NB4 (cell line): ENCODE measurements at places on chromosomes 13 and 19.
A peak's percentile ranks its signal among the peaks of the same experiment; 100 is the strongest.

GRCh38 chr19:40159744-40160143 is 31.5 kb upstream of the MAP3K10 start:
- DNase-seq = no peak

DNA sequence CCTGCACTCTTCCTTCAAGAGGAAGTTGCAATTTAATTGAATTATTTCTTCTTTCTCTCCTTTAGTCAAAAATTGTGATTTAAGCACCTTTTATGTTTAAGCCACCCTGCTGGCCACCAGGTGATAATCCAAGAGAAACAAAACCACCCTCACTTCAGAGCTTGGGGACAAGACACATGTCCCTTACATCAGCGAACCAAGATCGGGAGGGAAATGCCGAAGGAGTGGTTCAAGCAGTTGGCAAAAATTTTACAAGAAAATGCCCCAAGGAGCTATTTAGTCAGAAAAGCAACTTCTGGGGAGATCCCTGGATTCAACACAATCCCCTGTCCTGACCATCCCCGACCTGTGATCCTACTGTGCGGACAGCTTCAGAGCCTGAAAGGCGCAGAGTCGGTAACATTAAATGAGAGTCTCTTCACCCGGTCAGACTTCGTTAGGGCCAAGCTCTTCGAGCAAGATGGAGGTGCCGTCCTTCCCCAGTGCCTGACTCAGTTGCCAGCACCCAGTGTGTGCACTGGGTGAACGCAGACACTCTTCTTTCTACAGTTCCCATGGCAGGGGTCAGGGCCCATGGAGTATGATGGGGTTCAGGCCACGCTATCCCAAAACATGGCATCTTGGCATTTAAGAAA is 78.6 kb upstream of the TM9SF2 start:
- DNase-seq = no peak

DNA sequence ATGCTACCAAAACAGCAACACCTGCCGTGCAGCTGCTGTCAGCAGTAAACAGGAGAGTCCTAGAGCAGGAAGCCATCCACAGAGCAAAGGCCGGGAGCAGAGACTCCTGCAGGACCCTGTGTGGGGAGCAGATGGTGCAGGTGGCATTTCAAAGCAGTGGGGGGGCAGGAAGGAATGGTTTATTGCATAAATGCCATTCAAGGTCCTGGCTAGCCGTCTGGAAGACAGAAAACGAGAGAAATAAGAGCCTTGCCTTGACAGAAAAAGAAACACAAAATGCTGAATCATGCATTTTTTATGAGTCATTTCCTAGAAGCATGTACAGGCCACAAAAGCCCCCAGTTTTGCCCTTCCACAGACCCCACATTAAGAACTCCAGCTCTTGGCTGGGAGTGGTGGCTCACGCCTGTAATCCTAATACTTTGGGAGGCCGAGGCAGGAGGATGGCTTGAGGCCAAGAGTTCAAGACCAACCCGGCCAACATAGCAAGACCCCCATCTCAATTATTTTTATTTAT is 5.4 kb downstream of the RSPH6A start:
- DNase-seq = peak; percentile 93

DNA sequence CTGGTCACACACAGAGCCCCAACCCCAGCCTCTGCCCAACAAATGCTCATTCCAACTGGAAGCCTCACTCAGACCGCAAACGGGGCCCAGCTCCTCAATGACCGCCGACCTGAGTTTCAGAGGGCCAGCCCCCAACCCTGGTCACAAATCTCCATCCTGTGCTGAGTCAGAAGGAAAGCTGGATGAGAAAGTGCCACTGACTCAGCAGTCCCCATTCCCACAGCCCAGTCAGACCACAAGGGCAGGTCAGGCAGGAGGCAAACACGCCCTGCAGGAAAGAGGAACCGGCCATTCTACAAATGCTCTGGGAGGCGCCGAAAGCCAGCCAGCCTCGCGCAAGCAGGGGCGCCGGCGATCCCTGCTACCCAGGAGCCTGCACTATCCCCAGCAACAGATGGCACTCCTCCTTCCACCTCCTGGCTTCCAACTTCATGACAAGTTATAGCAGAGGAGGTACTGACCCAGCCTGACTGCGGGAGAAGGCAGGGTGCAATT is 14.1 kb upstream of the PRKD2 start:
- peak; percentile 100 for DNase-seq

GRCh38 chr19:48271531-48272151 is 1.8 kb downstream of the ZNF114 start:
- DNase-seq = peak; percentile 99

DNA sequence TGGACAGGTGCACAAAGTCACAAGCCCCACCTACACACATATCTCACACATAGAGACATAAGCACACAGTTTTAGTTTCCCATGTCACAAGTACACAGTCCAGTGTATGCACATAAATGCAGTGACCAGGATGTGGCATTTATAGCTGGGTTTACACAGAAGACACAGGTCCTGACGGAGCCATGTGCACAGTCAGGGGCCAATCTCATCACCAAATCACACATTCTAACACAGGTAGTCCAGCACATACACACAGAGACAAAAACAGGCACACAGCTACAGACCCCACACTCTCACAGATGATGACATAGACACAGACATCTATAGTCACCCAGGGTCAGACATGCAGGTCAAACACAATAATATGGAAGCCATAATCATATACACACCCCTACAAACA is 2.1 kb downstream of the NUMBL start:
- DNase-seq = no peak

- no peak for DNase-seq
Measured at GRCh38 chr13:90500569-90500968, 846.9 kb upstream of the MIR17HG start.

- no peak for DNase-seq
Measured at GRCh38 chr19:46967578-46968032, 52.0 kb upstream of the NPAS1 start.

DNA sequence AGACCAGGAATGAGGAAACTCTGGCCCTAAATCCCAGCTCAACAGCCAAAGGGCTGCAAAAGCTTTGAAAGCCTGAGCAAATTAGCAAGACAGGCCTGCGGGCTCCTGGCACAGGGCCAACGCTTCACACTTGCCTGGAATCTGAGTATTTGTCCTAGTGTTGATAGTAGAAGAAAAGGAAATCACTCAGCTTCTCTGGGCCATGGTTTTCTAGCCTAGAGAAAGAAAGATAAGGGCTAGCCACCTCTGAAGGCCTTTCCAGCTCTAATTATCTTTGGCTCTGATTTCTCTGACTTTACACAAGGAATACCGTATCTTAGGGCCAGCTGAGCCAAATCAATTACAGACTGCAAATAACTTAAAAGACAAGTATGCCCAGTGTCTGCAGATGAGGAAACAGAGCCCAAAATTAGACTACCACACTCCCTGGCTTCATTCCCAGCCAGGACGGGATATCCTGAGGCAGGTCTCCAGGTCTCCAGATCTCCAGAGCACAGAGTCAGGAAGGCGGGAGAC is 69.6 kb downstream of the STK24 start:
- DNase-seq = no peak

DNA sequence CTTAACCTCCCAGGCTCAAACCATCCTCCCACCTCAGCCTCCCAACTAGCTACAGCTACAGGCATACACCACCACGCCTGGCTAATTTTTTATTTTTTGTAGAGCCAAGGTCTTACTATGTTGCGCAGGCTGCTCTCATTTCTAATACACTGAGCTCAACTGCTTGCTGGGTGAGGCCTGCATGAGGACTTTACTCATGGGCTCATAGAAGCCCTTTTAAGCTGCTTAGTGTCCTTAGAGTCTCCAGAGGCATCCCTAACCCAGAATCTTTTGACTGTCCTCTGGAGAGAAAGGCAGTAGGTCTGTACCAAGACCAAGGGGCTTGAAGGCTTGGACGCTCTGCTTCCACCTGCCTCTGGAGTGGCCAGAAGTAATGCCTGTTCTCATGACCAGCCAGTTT is 141.6 kb downstream of the TM9SF2 start:
- DNase-seq = no peak

DNA sequence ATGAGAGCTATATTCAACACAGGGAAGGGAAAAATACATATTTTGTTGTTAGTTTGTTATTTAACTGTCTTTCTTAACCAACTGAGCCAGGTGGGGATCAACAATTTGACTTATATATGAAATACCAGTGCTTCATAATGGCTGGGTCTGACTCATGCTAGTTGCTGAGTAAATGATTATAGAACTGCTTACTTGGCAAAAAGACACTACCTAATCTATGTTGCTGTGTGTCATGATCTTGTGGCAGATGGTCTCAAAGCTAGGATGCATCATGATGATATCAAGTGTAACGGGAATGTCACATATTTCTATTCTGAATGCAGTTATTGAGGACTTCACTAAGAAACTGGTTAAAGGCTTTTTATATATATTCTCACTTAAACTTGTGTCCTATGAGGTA is 727.4 kb upstream of the SLITRK1 start:
- no peak for DNase-seq

DNA sequence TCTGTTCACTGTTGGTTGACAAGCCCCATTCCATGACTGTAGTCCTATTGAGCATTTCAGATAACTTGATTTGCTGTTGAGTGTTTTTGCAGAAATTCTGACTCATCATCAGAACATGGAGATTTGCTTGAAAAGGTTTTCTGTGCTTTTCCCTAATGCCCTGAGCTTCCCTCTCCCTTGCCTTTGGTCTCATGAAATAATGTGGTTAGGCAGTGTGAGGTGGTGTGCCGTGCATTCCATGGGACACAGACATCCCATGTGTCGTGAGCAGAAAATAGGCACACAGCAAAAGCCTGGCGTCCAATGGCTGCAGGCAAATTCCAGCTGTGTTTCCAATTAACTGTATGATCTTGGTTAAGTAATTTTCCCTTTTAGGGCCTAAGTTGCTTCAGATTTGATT is 197.4 kb downstream of the DLEU7 start:
- DNase-seq = no peak

DNA sequence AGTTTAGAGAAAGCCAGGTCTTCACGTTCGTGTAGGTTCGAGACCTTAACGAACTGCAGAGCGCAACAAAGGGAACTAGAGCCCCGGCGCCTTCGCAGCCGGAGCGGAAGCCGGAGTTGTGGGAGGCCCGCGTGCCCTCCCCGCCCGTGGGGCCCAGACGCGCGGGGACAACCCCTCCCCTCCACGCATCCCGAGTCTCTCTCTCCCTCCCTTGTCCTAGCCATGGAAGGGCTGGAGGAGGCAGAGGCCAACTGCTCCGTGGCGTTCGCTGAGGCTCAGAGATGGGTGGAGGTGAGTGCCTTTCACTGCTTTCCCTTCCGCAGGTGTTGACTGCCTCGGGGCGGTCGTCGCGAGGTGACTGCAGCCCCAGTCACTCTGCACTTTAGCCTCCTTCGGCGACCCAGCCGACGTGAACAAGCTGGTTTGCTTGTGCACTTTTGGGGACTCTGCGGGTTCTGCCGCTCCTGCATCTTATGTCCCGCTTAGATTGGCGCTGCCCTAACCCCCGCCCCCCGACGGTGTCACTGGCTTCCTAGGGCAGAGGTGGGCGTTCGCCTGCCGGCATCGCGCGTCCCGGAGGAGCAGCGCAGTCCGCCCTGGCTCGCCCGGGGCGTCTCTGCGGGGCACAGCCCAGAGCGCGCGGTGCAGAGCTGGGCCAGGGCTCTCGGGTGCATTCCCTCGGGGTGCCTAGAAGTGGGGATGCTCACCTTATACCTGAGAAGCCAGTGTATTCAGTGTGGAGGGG is 478 bp downstream of the LMO7 start:
- no peak for DNase-seq

- DNase-seq = no peak
Measured at GRCh38 chr13:110885966-110886869, 28.7 kb downstream of the ANKRD10 start.

- no peak for DNase-seq
Measured at GRCh38 chr13:111914241-111915103, 152.5 kb upstream of the SOX1 start.

- DNase-seq = peak; percentile 33
Measured at GRCh38 chr19:48844472-48844871, 8.2 kb upstream of the HSD17B14 start.

GRCh38 chr19:29409076-29409862 is 116.5 kb upstream of the VSTM2B start:
- no peak for DNase-seq

DNA sequence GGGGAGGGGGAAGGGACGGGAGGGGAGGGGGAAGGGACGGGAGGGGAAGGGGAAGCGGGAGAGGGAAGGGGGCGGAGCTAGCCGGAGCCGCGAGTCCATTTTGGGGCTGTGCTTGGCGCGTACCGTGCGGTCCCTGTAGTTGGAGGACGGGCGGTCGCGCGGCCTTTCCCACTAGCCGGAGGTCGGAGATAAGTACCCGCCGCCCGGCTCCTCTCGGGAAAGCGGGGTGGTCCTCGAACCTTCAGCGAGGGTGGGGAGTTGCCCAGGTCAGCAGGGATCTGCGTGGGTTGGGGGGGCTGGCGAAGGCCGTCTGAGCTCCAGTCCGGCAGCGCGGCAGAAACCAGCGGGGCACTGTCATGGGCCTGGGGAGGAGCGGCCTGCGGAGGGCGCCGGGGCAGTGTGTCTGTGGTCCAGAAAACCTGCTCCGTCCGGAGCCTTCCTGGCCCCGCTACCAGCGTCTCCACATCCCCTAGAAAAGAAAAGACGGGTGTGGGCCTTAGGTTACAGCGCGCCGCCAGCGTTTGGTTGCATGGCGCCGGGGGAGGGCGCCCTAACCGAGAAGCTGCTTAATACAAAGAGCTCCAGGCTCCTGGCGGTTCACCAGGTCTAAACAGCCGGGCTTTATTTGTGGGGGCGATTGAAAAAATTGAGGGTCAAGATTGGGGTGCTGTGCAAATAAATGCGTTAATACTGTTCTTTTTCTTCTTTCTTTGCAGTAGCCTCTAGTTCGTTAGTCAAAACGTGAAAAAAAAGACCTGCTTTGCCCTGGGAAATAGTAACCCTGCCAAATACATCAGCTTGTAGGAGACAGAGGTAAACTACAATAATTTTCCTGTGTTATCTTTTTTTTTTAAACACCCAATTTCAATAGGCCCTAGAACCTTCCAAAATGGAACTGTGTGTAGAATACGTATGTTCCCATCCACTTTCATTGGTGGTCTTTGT is at the start of gene TRIM13:
TSS of gene TRIM13 (plus strand) at position 92 of the 945 bp plus-strand sequence. CDS start 14,899 bp downstream, outside the sequence.
- peak; percentile 94 for DNase-seq

DNA sequence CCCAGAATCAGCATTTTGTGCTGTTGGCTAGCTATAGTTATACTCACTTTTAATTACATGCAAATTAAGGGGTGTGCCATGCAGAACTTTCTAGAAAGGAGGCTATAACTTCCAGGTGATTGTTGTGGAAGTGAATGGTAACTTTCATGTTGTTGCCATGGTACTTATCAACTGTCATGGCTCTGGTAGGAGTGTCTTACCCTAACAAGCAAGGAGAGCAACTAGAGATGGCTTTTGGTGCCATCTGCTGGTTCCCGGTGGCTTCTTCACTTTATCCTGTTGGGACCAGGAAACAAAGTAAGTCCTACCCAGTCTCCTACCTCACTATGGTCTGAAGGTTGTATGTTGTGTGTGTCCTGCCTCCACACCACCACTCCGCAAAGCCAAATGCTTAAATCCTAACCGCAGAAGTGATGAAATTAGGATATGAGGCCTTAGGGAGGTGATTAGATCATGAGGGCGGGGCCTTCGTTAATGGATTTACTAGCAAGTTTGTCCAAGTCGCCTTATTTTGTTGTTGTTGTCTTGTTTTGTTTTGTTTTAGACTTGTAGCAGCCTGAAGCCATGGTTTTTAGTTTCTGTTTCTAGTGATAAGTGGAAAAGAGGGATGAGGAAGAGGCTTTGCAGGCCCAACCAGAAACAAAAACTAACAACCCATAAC is 22.6 kb downstream of the FBXL12 start:
- peak; percentile 99 for DNase-seq
